ENCODE measurements at places on chromosomes 16 and 17.

DNA sequence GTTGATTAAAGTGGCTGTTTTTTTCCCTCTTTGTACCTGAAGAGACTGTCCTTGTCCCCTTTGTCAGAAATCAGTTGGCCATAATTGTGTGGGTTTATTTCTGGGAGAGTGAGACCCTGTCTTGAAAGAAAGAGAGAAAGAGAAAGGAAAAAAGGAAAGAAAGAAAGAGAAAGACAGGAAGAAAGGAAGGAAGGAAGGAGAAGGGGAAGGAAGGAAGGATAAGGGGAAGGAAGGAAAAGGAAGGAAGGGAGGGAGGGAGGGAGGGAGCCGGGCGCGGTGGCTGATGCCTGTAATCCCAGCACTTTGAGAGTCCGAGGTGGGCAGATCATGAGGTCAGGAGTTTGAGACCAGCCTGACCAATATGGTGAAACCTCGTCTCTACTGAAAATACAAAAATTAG lies 6.8 kb upstream of the EVPLL start:
- DNase-seq = no peak

- DNase-seq = no peak
Measured at GRCh38 chr16:54525104-54525503, 238.5 kb upstream of the IRX3 start.

DNA sequence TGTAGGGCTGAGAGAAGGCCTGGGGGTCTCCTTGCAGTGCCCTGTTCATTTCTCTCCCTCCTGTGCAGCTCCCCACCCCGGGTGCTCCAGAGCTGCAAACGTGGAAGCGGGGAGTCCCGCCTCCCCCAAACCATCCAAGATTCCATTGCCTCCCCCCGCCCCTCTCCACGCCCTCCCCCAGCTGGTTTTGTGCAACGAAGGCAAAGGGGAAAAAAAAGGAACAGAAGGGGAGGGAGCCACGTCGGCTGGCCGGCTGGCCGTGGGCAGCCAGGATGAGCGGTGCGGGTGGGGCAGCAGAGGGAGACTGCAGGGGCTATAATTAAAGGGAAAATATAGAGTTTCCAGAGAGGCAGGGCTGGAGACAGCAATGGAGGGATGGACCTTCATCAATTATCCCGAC lies 1.7 kb upstream of the COL1A1 start:
- no peak for DNase-seq

- no peak for DNase-seq
Measured at GRCh38 chr16:80924372-80924978, 82.2 kb downstream of the CMC2 start.

- DNase-seq = peak; percentile 53
Measured at GRCh38 chr16:56643080-56643778, 4.8 kb downstream of the MT1A start.

DNA sequence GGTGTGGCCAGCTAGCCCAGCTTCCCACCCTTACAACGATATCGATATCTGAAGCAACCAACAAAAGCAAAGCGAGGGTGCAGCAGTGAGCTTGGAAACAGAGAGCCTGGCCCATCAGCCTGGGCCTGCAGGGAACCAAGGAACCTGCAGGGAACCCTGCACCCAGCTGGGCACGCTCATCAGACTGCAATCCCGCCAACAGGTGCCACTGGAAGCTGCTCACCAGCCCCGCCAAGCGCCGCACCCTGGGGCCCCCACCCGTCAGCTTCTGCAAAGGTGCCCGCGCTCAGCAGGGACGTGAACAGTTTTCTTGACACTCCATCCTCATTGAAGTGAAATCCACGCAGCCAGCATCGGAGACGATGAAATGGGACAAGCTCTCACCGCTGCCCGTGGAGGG lies 250.7 kb downstream of the RBFOX3 start:
- DNase-seq = no peak

GRCh38 chr17:6067060-6067459 lies 3.1 kb upstream of the WSCD1 start:
- no peak for DNase-seq

- no peak for DNase-seq
Measured at GRCh38 chr17:63945784-63946439, 13.8 kb upstream of the CD79B start.

GRCh38 chr17:82443465-82444283 lies 6.9 kb downstream of the CYBC1 start:
- DNase-seq = no peak

- DNase-seq = no peak
Measured at GRCh38 chr17:60704170-60704569, 26.5 kb downstream of the BCAS3 start.

GRCh38 chr16:85350973-85351372 lies 238.7 kb upstream of the CIBAR2 start:
- DNase-seq = no peak

DNA sequence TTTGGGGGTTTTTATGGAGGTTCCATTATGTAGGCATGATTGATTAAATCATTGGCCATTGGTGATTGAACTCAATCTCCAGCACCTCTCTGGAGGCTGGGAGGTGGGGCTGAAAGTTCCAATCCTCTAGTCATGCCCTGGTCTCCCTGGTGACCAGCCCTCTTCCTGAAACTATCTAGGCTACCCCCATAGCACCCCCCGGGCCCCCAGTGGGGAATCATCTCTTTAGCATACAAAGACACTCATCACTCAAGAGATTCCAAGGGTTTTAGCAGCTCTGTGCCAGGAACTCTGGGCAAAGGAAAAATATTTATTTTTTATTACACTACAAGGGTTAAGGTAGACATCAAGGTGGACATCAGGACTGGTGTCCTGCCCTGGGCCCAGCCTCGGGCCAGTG lies 10.6 kb downstream of the SLC46A1 start:
- DNase-seq = no peak

- peak; percentile 68 for DNase-seq
Measured at GRCh38 chr16:4358831-4359561, 7.9 kb upstream of the PAM16 start.

DNA sequence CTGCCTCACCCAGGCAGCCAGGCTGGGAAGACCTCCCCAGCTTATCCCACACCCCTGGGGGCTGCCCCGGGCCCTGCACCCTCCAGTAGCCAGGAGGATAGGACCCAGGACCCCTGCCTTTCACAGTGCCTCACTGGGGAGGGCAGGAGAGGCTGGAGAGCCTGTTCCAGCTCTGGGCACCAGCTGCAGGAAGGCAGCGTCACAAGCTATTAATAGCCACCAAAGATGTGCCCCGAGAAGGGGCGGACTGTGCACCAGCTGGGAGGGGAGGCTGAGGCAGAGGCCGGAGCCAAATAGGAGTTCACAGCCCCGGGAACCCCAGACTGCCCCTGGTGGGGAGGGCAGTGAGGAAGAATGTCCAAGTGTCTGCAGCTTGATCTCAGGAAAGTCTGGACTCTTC lies 8.8 kb downstream of the SBK1 start:
- no peak for DNase-seq
